ENCODE measurements at places on chromosomes 7 and 10.
A peak's percentile ranks its signal among the peaks of the same experiment; 100 is the strongest.

DNA sequence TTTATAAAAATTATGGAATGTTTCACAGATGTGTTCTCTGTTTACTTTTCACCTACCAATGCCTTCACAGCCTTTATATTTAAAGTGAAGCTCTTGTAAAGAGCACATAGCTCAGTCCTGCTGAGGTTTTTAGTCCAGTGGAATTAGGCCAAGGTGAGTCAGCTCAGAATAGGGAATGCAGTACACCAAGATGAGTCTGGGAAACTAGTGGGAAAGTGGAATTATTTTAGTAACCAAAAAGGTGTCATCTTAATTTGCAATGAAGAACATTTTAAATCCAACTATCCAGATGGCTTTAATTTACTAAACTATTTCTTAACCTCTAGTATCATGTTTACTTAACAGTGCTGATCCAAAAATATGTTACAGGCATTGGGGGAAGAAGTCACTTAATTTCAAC lies 236.3 kb upstream of the CTBP2 start:
- DNase-seq, result no peak

DNA sequence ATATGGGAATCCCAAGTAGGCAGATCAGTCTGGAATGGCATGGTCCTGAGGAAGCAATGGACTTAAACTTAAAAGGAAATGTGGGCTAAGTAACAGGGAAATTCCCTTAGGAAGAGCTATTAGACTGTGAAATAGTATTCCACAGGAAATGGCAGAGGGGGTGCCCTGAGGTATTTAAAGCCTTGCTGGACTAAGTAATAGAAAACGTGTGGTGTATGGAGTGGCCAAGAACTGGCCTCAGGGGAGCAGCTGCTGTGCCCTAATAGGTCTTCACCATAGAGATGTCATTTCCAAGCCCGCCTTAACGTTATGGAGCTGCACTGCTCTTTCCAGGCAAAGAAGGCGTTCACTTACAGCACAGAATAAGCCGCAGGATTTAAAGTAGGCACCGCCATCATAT lies 365.2 kb upstream of the ZMIZ1 start:
- no peak for DNase-seq

DNA sequence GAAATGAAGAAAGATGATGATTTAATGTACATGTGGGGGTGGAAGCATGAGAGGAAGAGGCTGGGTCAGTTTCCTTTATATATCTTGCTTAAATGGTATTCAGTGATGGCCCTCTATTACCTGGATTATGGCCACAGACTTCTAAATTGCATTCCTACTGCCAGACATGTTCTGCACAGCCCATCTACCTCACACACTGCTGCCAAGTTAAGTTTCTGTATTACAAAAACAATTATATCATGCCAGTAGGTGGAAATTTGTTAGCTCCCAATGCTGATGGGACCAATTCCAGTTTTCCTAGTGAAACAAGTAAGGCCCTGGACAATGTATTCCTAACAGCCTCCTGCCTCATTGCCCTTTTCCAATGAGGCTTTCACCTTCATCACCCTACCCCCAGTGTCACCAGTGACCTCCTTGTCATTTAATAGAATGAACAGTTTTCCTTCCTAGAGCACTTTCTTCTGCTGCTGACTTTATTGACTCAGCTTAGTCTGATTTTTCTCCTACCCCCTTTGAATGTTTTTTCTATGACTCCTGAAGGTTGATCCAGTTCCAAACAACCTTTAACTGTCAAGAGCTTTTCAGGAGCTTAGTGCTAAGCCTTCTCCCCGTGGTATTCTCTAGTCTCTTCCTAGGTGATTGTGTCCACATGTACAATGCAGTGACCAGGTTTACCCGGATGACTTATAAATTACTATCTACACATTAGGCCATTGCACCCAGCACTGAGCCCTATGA lies 316.6 kb upstream of the ANKRD30A start:
- DNase-seq, result no peak

DNA sequence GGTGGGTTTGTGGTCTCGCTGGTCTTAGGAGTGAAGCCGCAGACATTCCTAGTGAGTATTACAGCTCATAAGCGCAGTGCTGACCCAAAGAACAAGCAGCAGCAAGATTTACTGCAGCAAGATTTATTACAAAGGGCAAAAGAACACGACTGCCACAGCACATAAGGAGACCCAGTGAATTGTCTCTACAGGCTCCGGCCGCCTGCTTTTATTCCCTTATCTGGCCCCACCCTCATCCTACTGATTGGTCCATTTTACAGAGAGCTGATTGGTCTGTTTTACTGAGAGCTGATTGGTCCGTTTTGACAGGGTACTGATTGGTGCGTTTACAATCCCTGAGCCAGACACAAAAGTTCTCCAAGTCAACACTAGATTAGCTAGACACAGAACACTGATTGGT lies 82.1 kb downstream of the VIPR2 start:
- no peak for DNase-seq

GRCh38 chr7:44460325-44460724 lies 30.1 kb downstream of the NUDCD3 start:
- no peak for DNase-seq

GRCh38 chr10:124534231-124534798 lies 72.7 kb downstream of the LHPP start:
- DNase-seq, result no peak

DNA sequence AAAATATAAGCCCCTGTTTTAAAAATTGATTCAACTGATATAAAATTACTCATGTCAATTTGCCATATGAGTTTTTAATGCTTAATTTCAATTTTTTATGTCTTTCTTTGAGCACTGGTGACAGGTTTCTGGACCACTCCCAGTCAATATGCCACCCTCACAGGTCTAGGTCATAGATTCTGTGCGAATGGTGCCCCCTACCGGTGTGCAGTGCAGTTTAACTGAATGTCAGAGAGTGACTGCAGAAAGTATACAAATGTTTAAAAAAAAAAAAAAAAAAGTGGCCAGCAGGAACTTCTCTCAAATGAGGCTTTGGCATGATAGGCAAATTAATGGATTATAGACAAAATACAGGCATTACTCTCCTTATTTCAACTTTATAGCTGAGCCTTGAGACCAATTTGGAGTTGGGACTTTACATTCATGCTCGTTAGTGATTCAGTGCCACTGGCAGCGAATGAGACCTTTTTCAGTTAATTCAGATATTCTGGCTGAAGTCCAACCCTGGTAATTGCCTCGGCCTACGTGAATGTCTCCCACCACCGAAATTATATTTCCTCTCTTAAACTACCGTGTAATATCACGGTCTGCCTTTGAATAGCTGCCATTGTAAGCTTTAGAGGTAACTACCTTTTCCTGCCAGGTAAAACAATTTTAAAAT lies 427.6 kb downstream of the PHTF2 start:
- no peak for DNase-seq

GRCh38 chr7:76380623-76380966 lies 21.8 kb upstream of the YWHAG start:
- DNase-seq, result no peak

DNA sequence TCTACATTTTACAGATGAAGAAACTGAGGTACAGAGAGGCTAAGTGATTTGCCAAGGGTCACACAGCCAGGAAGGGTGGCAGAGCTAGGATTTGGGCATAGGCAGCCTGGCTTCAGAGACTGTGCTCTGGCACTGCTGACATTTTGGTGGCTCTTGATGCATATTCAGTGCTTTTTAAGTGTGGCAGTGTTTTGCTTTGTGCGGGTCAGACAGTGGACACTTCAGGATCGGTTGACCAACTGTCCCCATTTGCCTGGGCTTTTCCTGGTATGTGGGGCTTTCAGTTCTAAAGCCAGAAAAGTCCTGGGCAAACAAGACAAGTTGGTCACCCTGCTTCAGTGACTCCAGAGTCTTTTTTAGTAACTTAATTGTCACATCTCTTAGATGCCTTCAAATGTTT lies 35.0 kb downstream of the SUFU start:
- DNase-seq, result no peak

- DNase-seq, result no peak
These were observed 252.0 kb downstream of the ELMO1 start for GRCh38 chr7:37196676-37197075.

GRCh38 chr7:91082852-91083495 lies 181.3 kb upstream of the FZD1 start:
- DNase-seq, result no peak

DNA sequence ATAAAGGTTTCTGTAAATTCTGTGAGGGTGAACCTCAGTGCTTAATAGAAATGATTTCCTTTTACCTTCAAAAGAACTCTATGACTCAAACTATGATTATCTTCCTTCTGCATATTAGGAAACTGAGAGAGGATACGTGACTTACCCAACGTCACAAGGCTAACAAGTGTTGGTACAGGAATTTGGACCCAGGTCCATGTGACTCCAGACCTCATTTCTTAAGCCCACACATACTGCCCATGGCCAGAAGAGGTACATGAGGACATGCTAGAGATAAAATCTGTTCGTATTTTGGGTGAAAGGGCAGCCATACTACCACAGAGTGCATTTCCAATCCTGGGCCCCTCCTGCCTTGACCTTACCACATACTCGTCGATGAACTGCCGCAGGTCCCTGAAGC lies 61.5 kb upstream of the TM9SF3 start:
- DNase-seq, result no peak

DNA sequence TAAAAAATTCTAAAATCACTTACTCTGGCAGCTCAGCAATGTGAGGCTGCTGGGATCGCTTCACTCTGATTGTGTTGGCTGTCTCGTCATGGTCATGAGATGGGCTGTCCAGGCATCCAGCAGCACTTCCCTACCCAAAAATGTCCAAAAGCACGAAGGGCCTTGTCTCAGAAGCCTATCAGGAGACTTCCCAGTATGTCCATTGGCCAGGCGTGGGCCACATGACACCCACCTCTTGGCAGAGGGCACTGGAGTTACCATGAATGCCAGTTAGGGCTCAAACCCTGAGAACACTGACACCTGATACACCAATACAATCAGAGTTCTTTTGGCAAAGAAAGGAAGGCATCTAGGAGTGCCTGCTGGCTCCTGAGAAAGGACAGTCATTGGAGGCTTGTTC lies 27.0 kb upstream of the GLI3 start:
- DNase-seq, result no peak

- peak; percentile 48 for DNase-seq
These were observed 39.1 kb downstream of the VOPP1 start for GRCh38 chr7:55533050-55533728.

GRCh38 chr7:41069635-41070034 lies 633.3 kb downstream of the INHBA start:
- DNase-seq, result no peak

DNA sequence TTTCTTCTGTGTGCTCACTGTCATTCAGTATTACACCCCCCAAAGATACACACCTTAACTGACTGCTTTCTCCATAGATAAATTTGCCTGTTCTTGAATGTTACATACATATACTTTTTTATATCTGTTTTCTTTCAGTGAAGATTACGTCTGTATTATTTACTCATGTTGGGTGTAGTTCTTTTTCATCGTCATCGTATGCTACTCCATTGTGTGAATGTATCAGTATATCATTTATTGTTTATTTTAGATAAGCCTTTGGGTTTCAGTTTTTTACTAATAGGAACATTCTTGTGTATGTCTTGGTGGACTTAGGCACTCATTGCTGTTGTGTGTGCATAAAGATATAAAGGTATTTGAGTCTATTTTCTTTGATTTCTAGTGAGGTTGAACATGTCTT lies 64.4 kb downstream of the SEPTIN7 start:
- no peak for DNase-seq

- no peak for DNase-seq
These were observed 17.8 kb upstream of the ERCC6 start for GRCh38 chr10:49556723-49557122.

DNA sequence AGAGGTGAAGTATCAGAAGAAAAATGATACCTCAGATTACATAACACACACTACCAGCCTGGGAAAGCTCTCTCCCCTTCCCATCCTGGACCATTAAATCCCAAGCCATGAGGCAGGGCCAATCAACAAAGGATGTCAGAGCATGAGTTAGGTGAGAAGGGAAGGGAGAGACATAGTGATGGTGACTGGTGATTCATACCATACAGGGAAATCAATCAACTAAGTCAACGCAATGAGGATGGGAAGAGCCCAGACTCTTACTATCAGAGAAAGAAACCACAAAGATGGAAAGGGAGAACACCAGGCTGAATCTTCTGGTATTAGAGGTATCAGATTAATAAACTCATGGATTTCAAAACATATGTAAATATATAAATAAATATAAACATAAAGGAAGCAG lies 185.4 kb downstream of the KMT2E start:
- no peak for DNase-seq

- no peak for DNase-seq
These were observed 21.8 kb upstream of the HIBADH start for GRCh38 chr7:27684491-27684890.

DNA sequence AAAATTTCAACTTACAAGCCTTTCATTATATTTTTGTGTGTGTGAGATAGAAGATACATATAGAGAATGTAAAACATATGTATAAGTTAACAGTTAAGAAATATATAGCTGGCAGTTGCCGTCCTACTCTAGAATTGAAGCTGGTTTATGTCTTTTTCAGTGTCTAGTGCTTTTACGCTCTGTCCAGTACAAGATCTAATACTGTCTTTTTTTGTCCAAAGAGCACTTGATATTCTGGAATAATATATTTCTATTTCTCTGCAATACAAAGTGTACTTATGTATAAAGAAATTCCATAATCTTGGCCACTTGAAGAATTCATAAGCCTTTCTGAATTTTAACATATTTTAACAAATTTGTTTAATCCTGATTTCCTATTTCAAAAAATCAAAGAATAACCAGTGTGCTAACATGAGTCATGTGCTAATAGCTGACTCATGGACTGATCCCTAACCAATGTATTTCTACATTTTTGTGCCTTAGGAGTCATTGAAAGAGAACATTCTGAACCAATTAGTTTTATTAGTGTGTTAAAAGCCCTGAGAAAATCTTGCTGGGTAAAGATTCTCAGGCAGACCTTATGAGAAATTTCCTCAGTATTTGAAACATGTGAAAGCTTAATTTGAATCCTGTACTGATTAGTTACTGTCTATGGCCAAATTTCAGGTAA lies 73.2 kb upstream of the CCAR1 start:
- no peak for DNase-seq

- DNase-seq, result no peak
These were observed 27.3 kb upstream of the KMT2C start for GRCh38 chr7:152462995-152463708.

DNA sequence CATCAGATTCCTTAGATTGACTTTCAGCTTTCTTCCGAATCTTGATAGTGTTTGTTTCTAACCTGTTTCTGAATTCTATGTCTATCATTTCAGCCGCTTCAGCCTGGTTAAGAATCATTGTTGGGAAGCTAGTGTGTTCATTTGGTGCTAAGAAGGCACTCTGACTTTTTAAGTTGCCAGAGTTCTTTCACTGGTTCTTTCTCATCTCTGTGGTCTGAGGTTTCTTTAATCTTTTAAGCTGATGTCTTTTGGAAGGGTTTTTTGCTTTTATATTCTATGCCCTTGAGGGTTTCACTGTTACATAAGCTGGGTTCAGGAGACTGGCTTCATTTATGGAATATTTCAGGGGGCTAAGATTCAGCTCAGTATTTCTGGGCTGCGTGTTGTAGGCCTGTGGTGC lies 104.5 kb upstream of the PRSS58 start:
- DNase-seq, result no peak

- DNase-seq, result no peak
These were observed 448 bp upstream of the GOLGA7B start for GRCh38 chr10:97849103-97849686.

GRCh38 chr10:132383751-132384196 lies 13.2 kb upstream of the PWWP2B start:
- DNase-seq, result no peak

GRCh38 chr7:138212314-138212713 lies 136.1 kb downstream of the AKR1D1 start:
- no peak for DNase-seq

- DNase-seq, result no peak
These were observed 928 bp upstream of the CSTF2T start for GRCh38 chr10:51700228-51700817.

Measured in stimulated activated CD4-positive, alpha-beta T cell treated with anti-CD3 and anti-CD28 coated beads, TNF-alpha, amount 100 ng/mL, for 4 hours (primary cell).